ENCODE measurements at places on chromosomes 7 and 10.

GRCh38 chr7:155785536-155785935 lies 26.7 kb downstream of the SHH start:
- DNase-seq: no peak

DNA sequence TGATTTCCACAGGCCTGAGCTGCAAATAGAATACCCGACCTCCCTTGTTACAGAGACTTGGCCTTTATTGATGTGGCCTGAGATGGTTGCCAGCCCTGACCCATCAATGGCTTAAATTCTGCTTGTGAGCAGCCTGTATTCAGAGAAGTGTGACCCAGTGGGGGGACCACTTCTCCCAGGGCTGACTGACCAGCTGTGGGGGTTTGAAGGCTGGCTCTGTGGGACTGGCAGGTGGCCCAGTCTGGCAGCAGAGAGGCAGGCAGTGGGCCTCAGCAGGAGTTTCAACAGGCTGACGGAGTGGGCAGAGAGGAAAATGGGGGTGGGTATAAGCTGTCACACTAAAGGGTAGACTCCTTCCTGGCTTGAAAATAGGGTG lies 12.2 kb upstream of the PPIF start:
- DNase-seq: no peak

DNA sequence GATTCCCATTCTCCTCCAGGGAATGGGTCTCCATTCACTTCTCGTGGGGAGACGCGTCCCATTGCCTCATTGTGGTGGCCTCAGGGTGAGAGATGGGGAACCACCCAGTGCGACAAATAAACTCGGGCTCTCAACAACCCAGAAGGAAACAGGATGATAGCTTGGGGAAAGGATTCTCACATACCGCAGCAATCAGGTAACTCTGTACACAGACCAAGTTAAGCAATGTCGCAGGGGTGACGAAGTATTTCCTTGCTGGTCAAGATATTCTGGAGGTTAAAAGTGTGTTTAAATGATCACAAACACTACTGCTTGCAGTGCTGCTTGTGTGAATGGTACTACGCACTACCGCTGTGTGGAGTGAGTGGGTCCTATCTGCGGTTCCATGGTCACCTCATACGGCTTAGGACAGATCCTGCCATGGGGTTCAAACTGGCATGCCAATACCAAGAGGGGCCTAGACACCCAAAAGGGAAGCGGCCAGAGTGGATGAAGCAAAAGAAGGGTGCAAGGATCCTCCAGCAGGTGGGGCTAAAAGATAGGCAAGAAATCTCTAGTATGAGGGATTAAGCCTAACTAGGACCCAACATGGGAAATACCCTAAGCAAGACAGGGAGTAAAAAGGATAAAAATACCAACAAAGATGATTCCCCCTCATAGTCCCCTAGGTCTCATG lies 143.8 kb upstream of the TMEM106B start:
- DNase-seq: peak; percentile 9

- no peak for DNase-seq
Measured at GRCh38 chr7:45196374-45196773, 38.8 kb downstream of the RAMP3 start.

DNA sequence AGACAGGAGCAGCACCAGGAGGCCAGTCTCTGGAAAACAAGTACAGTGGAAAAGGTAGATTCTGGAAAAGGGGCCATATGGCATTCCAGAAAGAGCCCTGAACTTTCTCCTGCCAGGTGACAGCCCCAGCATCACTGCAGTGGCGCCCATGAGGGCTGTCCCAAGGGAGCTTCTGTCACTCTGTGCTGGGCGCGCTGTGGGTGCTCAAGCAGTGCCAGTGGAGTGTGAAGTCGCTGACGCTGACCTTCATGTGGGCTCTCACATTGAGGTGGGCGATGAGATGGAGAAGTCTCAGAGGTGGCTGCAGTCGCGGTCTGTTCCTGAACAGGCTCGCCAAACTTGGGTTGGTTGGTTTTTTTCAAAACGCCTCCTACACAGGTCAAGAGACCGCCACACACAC lies 38.2 kb downstream of the FKBP6 start:
- DNase-seq: no peak

DNA sequence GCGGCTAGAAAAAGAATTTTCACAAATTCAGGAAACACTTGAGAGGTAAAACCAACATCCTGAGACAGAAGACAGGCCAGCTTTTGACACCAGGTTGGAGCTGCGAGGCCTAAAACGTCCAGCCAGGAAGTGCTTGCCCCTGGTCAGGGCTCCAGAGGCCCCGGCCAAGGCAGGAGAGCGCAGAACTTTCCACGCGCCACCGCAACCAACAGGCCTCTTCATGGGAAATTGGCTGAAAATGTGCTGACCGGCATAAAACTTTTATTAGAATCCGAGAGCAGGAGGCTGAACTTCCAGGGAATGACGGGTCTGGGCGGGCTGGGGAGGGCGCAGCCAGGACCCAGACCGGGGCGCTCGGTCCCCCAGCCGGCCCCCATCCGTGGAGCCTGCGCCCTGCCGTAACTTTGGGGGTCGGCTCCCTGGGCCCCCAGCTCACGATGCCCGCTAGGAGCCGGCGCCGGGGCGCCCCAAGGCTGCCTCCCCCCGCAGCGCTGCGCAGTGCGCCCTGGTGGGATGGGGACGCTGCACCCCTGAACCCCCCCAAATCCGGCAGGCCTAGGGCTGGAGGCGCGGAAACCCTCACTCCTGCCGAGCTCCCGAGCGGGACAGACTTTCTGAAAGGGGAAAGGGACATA lies 414.0 kb upstream of the MKI67 start:
- no peak for DNase-seq

GRCh38 chr7:69858471-69858870 lies 260.2 kb downstream of the AUTS2 start:
- DNase-seq: no peak

DNA sequence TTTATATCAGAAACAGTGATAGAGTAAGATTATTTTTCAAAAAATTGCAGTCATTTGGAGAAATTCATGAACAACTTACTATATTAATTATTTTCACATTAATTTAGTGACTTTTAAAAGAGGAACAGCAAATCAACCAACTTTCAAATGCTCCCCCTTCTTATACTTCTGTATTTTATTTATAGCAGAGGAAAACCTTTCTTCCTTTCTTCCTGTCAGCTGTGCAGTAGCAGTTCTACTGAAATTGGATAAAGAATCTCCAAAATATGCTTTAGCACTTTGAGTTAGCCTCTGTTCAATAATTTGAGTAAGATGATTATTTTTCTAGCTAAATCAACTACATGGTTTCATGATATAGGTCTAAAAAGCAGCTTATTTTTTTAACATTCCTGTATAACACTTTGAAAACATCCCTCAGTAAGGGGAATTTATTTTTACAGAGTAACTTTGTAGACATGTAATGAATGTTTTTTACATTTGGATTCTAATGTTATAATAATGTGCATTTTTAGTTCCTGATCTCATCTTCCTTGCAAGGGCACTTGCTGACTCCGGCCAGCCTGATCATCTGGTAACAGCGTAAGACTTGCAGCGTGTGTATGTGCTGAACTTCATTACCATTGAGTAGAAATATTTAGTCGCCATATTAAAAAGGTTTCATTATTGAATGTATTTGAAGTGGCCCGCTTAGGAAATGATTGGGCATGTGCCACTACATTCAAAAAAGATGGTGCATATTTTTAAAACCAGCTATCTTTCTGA lies 158.3 kb upstream of the HDAC9 start:
- no peak for DNase-seq

GRCh38 chr7:79284211-79284610 lies 169.3 kb downstream of the MAGI2 start:
- no peak for DNase-seq

DNA sequence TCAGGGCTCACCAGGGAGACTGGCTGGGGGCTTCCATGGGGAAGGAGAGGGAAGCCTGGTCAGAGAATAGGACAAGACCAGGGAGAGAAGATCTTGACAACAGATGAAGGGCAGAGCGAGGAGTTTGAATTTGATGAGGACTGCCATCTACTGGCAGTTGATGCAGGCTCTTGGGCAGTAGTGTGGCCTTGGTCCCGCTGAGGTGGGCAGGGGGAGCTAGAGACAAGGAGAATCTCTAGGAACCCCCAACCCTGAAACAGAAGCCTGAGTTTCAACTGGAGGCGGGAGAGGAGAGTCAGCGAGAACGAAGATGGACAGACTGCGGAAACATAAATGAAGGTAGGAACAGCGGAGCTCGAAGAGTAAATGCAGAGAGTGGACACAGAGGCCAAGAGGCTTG lies 81.0 kb downstream of the PPP1R3C start:
- DNase-seq: no peak
